ENCODE measurements at places on chromosomes 4 and X.

DNA sequence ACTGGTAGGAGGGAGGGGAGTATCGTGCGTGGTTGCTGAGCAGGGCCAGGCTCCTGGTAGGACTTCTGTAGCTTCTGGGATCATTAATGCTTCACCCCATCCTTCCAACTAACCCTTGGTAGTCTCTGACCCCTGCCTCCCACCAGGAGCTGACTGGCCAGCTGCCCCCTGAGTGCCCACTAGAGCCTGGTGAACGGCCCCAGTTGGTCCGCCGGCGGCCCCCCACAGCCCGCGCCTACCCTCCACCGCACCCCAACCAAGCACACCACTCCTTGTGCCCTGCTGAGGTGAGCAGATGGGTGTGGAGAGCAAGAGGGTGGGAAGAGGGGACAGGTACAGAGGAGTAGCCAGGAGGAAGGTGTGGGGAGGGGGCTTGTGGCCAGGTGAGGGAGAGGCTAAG, 4.9 kb downstream of the CCDC120 start:
- DNase-seq: no peak

DNA sequence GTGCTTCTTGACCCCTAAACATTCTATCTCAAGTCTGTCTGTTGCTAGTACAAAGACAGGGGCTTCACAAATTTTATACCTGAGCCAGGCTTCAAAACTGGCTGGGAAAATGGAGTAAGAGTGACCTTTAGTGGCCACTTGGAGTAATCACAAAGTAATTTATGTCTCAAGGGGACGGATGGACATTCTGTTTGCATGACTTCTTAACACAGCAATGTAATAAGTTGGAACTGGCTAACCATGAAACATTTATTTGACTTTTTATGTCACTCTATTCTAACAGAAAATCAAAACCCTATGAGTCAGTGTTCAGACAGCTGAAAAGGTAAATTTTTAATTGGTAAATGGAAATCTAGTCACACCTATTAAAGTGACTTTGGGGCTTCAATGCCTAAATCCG, 600.6 kb downstream of the ANKRD50 start:
- no peak for DNase-seq

GRCh38 chr4:7031558-7032449, 11.4 kb upstream of the TADA2B start:
- DNase-seq: no peak

DNA sequence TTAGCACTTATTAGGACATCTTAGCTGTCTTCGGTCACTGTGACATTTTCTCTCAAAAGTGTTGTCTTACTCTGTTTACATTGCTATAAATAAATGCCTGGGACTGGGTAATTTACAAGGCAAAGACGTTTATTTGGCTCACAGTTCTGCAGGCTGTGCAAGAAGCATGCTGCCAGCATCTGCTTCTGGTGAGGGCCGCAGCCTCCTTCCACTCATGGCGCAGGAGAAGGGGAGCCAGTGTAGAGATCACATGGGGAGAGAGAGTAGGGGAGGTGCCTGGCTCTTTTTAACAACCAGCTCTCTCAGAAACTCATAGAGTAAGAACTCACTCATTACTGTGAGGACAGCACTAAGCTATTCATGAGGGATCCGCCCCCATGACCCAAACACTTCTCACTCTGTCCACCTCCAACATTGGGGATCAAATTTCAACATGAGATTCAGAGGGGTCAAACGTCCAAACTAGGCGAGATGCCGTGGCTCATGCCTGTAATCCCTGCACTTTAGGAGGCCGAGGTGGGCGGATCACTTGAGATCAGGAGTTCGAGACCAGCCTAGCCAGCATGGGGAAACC, 43.5 kb upstream of the HERC6 start:
- no peak for DNase-seq

DNA sequence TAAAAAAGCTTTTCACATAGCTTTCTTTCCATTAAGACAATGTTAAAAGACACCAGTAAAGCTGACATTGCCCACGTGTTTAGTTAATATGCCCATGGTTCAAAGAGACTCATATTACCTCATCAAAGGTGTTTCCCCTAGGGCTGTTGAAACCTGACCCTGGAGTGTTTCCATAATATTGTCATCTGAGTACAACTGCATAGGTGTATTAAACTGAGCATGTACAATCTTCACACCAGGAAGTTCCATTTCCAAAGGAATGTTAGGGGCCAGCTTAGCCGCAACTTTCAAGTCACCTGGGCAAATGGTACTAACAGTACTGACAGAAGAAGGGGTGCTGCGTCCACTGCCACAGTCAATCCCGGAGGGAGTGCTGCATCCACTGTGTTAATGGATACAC, 27.1 kb downstream of the PDLIM3 start:
- no peak for DNase-seq

DNA sequence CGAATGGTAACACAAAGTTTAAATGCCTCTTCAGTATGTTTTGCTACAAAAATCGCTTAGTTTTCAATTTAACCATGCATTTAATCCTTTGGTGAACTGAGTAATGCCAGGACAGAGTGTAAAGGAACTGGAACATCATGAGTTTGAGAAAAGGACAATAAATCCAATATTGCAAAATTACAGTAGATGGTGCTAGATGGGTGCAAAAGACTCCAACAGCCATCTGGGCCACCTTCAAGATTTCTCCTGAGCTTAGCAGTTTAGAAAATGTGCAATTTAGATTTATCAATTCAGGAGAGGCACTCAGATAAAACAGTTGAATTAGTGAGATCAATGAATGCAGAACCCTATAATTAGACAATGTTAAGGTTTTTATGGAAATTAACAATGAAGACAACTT, 33.2 kb upstream of the MID1IP1 start:
- DNase-seq: no peak

- DNase-seq: no peak
These were observed 18.8 kb downstream of the RGN start for GRCh38 chrX:47097018-47097417.

DNA sequence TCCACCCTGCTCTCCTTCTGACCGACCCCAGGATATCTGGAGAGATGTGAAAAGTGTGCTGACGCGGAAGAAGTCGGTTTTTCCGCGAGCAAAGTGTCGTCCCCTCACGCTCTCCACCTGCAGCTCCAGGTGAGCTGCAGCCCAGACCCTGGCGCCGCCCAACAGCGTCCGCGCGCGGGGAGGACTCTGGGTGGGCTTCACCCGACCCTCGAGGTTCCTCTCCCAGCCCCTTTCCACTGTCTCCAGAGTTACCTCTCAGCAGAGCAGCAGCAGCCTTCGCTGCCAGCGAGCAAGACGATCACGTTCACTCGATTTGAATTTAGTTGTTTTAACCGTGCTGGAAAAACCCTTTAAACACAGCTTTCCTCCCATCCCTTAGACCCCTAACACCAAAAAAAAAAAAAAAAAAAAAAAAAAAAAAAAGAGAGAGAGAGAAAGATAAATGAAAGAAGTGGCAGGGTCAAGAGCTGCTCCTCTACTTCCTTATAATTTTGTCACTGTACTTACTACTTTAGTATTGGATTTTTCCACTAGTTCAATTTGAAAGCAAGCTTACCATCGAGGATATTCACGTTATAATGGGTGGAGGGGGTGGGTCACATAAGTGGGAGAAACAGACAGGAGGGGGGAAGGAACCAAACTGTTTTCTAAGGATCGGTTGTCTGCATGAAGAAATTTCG, 758 bp upstream of the NR3C2 start:
- peak; percentile 4 for DNase-seq

DNA sequence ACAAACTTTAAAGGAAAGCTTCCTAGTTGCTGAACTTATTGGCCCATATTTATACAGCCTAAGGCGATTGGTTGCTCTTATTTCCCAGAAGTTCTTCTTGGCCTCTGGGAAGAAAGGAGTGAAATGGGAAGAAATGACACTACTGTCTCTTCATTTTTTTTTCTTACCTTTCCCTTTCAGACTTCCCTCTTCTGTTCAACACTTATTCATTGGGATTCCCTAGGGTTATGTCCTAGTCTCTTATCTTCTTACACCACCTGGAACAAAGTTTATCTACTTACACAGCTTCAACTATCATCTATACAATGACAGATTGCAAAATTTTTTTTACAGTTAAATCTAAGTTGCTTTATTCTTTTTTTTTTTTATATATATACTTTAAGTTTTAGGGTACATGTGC, 68.0 kb downstream of the SNX12 start:
- no peak for DNase-seq

- DNase-seq: no peak
These were observed 124.4 kb downstream of the ANK2 start for GRCh38 chr4:113173793-113174264.

GRCh38 chr4:112680996-112681395, 44.1 kb downstream of the LARP7 start:
- no peak for DNase-seq

GRCh38 chrX:38985375-38985774, 184.1 kb downstream of the MID1IP1 start:
- DNase-seq: no peak

DNA sequence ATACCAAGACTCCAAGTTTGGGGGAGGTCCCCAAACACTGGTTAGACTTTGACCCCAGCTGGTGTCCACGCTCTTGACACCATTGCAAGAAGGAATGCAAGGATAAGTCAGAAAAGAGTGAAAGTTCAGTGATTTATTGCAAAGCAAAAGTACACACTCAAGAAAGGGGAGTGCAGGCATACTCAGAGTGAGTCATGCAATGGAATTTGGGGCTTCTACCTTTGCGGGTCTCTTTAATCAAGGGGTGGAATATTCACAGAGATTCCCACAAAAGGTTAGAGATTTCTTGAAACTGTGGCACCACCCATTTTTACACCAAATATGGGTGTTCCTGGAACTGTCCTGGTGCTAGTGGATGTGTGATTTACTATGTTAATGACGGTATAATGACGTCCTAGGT, 5.2 kb upstream of the SMIM10L2A start:
- no peak for DNase-seq

DNA sequence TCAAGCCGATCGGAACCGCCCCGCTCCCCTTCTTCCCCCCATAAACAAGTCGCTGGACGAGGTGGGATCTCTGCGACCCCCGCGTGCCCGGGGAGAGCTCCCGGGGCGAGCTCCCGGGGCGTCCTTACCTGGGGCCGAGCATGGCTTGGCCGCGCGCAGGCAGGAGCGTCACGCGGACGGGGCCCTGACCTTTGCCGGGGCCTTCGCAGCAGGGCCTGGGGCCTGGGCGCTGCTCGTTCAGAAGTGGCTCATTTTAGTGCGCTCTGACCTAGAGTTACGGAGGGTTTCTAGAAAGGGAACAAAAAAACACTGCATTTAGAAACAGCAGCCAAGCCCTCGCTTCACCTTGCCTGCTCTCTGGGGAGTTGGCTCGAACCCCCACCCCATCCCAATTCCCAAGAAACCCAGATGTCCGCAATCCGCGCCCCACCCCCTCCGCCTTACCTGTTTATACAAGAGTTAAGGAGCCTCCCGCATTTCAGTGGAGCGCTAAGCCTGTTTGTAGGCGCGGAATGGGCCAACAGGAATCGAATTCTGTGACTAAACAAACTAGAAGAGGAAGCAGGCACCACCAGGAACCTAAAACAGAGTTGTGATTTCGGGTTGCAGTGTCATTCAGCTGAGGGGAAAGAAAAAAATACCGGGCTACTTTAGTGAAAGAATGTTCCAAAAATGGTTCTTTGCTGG, 814 bp upstream of the RBM47 start:
- no peak for DNase-seq

DNA sequence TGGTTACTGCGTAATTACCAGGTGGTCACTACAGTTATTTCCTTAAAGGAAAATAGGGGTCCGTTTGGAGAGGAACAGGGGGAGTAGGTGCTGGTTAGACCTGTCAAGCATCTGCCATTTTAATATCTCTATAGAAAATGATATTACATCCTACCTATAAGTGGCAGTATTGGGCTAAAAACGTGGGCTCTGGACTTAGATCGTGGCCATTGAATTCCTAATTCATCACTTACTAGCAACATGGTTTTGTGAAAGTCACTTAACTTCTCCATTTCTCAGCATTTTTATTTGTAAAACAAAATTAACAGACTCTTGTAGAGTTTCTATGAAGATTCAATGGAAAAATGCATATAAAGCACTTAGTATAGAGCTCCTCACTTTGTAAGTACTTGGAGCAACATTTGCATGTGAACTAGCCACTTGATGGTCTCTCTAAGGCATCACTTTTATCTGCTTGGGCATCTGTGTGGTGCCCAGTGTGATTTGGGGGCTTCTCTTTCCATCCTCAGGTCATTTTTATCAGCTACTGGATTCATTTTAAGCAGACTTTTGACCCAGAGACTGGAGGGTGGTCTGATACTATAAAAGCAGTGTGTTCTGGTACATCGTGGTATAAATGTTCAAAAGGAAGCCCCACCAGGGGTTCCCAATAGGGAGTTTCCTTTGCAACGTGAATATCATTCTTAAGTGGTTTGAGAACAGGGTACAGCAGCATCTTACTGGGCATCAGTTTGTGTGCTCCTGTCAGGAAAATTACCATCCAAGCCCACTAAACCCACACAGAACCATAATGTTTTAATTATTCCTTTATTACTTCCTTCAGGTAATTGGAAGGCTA, 42.7 kb upstream of the RASSF6 start:
- DNase-seq: no peak

DNA sequence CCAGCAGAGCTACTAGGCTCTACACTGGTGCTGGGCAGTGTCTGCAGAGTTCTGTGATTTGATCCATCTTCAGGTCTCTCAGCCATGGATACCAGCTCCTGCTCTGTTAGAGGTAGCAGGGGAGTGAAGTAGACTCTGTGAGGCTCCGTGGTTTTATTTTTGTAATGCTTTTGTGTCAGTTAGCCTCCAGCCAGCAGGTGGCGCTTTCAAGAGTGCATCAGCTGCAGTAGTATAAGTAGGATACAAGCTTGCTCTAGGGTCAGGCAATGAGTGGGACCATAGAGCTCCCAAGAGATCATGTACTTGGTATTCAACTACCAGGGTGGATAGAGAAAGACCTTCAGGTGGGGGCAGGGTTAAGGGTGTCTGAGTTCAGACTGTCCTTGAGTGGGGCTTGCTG, 362.5 kb upstream of the TRAM1L1 start:
- no peak for DNase-seq

GRCh38 chr4:35649778-35650177, 594.5 kb downstream of the ARAP2 start:
- no peak for DNase-seq
